Thymus (tissue), 14 donors: ENCODE measurements at places on chromosomes 1 and 21.

DNA sequence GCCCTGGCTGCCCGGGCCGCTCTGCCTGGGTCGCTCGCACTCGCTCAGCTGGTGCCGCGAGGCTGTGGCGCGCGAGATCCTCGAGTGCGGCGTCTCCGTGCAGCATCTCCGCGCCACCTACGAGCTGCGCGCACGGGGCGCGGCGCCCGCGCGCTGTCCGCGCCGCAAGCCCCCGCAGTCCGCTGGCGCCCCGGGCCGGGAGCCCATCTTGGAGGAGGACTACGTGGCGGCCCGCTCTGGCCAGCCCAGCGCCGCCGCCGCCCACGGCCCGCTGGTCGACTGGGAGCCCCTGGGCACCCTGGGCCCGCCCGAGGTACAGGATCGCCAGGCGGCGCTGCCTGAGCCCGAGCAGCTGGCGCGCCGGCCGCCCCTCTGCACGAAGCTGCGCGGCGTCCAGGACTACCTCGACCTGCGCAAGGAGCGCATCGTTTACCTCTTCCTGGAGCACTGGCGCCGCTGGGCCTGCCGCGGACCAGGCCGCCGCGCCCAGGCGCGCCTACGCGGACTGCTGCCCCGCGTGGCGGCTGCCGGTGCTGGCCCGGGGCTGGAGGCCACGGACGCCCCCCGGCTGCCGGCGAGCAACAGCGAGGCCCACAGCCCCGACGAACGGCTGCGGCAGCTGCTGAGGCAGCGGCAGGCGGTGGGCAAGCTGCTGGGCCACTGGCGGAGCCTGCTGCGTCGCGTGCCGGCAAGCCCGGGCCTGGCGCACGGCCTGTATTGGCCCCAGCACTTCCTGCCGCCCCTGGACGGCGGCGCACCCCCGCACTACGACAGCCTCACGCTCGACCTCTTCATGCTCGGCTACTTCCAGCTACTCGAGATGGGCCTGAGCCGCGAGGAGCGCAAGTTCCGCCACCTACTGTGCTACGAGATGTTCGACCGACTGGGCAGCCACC lies 10.9 kb downstream of the TNFRSF25 start:
- no peak for DNase-seq

DNA sequence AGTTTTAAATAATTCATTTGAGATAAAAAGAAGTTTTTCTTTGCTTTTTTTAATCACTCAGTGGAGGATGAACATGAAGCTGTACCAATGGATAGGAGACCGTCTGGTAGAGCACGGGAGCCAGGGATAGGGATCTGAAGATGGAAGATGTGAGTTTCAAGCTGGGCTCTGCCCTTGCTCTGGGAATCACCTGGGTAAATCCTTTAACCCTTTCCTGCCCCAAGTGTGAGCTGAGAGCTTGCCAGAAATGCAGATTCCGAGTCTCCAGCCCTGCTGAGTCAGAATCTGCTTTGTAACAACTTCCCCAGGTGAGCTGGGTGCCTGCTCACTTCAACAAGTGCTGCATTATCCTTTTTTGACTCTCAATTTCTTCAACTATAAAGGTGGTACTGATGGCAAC lies 44.1 kb downstream of the ERG start:
- DNase-seq: no peak

DNA sequence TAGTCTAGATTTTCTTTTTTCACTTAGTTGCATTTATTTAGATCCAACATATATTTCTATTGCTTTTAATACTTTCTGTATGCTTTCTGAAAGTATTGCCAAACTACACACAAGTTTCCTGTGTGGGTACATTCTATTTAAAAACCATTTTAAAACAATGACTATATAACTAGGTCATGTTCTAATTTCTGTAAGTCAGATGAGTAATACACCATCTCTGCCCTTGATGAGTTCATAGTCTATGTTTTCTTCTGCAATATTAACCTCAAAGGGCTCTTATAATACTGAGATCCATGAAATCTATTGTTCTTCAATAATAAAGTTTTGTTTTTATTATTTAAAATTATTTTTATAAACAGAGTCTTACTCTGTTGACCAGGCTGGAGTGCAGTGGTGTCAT lies 68.3 kb downstream of the RNASEL start:
- no peak for DNase-seq

DNA sequence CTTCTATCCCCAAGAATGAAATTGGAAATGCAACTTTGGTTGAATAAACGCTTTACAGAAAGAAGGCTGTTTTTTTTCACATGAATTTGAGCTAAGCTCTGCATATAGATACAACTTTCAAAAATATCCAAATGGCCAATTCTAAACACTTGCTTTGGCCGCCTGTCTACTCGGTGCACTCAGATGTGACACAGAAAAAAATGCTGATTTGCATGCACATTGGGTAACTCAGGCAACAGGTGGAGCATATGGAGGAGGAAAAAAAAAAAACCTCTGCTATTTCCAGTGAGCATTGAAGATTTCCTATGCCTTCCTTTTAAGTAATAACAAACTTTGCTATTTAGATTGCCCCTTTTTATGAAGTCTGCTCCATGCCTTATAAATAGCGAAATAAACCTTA lies 262.5 kb downstream of the GRIK1 start:
- DNase-seq: no peak

DNA sequence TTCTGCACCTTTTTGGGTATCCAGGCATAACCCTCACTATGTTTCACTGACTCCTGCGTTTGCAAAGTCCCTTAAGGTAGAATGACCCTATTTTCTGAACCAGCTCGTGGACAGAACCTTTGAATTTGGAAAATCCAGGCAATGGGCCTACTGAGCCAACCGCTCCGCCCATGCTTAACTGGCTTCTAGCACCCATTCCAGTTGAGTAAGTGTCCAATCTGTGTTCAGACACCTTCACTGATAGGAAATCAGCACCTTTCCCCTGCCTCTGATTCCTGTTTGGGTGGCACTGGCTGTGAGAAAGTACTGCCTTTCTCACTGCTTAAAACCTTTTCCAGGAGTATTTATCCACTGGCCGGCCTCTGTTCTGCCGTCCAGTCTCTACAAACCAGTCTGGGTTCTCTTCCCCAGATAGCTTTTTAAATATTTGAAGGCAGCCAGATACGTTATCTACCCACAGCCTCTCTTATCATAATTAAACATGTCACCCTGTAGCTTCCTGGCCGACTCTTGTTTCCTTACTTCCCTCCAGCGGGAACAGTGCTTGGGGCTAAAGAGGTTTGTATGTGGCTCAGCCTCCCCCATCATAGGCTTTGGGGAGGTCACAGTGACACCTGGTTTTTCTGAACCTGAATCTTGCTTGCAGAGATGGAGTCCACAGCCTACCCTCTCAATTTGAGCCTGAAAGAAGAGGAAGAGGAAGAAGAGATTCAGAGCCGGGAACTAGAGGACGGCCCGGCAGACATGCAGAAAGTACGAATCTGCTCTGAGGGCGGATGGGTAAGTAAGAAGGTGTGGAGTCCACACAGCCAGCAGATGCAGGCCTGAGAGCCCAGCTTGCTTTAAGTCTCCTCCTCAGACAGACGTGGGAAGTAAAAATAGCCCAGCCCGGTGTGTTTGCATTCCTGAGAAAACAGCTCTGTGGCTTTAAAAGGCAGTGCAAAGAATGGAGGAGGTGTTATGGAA lies 1.3 kb downstream of the POGK start:
- no peak for DNase-seq
